Mucosa of descending colon (tissue), 3 donors: ENCODE measurements at places on chromosomes 2 and 18. TPM values are rescaled to one million over a fixed set of nuclear protein-coding genes. Genes with fewer than 3 reads are reported as not detected.

DNA sequence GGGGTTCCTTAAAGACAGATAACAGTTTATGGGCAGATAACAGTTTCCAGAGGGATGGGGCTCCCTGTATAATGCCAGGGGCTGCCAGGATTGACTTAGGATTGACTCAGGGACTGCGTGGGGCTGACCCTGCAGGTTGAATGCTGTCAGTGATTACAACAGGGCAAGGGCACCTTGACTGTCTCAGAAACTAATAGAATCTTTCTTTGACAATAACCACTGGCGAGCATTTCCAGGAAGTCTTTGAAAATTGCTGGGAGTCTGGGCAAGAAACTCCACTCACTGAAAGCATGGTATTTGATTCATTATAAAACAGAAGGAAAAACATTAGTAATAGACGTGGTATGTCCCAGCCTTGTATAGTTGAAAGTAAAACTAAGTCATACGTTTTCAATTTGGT is 101.0 kb downstream of the GPD2 start:
- DNase-seq = no peak

DNA sequence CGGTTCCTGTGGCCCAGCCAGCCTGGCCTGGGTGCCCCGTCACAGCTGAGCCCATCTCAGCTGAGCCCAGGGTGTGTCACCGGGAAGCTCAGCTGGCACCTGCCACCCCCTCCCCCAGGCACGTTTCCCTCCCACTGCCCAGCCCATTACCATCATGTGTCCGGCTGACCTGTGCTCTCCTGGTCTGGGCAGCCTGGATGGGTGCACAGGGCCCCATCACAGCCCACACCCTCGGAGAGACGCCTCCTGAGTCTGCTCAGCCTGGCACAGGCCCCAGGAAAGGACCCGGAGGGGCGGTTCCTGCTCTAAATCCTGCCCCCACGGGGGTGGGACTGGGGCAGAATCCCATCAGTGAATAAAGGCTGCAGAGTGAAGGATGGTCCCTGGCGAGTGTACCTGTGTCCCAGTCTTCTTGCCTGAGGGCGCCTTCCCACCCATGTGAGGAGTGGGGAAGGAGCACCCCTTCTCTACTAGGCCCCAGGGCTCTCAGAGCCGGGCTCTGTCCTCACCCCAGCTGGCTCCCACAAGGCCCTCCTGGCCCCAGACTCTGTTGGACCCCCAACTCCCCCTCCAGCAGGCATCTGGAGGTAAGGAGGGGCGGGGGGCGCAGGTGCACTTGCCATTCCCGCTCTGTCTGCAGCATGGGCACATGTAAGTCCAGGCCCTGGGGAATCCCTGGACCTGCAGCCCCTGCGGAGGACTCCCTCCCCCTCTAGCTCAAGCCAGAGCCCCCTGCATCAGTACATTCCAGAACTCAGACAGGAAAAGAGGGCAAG is 21.2 kb downstream of the GPC1 start:
- DNase-seq = no peak

DNA sequence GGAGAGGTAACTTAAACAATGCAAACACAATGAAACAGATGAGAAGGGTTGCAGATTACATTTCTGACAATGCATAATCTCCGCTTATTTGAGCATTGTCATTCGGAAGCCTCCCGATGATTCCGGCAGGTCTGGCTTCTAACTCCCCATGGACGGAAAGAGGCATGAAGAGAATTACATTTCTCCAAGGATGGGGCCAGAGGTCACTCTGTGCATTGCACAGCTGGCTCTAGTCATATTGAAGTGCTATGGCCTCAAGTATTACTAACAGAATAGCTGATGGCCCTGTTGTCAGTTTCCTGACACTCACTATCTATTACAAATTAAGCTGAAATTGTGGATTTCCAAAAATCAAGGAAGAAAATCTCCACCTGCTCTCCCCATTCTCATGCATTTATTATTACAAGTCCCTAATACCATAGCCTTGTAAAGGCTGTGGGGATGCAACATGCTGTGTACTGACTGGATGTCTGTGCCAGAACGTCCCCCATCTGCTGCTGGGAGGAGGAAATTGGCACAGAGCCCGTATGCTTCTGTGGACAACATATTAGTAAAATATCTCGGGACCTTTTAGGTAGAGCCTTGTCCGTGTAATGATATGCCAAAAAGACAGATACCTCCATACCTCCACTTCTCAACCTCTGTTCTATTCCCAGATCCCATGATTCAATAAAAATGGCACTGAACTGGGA is 168.1 kb downstream of the SETBP1 start:
- DNase-seq = no peak

- no peak for DNase-seq
Observed at GRCh38 chr18:36543030-36543429, 245.5 kb downstream of the FHOD3 start.

GRCh38 chr2:211157211-211157610 is 600.8 kb downstream of the CPS1 start:
- no peak for DNase-seq

GRCh38 chr2:69811591-69811990 is 17.9 kb upstream of the GMCL1 start:
- DNase-seq = no peak

- peak; percentile 50 for DNase-seq
Observed at GRCh38 chr2:196927376-196928225, 1.1 kb upstream of the PGAP1 start.

- DNase-seq = no peak
Observed at GRCh38 chr18:35050028-35050546, 8.9 kb downstream of the MAPRE2 start.

DNA sequence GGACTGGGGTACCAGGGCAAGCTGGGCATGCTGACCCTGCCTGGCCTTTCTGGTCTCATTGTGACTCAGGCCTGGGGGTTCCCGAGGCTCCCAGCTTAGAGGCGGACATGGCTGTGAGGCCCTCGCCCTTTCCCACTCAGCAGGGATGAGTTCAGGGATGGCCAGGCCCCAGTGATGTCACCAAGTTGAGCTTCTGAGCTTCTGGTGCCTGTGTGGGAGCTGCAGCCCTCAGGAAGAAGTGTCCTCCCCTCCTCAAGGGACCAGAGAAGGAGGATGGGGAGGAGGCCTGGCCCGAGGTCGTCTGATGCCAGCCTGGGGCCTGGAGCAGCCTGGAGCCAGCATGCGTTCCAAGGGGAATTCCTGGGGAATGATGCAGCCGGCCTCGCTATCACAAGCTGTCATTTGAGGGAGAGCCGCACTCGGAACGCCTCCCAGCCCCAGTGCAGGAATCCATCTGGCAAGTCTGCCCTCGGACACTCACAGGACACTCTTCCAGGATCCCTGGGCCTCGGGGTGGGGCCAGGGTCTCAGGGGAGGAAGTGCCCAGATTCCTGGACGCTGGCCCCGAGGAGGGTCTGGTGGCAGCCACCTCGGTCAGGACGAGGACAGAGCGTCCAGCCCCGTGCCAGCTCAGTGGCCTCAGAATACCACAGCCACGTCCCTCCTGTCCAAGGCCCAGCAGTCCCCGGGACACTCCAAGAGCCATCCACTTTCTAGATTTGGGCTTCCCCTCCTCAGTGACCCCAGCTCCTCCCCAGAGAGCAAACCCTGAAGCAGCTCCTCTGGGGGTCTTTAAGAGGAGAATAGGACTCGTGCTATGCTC is 61.2 kb upstream of the GPC1 start:
- DNase-seq = no peak

- no peak for DNase-seq
Observed at GRCh38 chr2:151882786-151883445, 54.7 kb upstream of the ARL5A start.

GRCh38 chr2:184945326-184945725 is 347.0 kb downstream of the ZNF804A start:
- no peak for DNase-seq

DNA sequence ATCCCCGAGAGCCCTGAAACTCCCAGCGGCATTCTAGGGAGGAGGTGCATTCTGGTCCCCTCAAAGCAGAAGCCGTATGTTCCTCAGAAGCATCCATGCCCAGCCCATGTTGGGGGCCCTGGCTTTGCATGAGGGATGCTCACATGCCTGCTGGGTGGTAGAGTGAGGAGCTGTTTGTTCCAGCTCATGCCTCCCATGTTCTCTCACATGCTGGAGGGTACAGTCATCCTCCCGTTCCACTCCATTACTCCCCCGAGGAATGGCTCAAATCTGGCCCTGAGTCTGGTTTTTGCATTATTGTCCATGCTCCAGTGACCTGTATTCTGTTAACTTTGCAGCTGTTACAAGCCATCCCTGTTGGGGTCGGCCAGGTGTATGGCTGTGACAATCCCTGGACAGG is 24.1 kb downstream of the SLC14A2 start:
- DNase-seq = no peak

DNA sequence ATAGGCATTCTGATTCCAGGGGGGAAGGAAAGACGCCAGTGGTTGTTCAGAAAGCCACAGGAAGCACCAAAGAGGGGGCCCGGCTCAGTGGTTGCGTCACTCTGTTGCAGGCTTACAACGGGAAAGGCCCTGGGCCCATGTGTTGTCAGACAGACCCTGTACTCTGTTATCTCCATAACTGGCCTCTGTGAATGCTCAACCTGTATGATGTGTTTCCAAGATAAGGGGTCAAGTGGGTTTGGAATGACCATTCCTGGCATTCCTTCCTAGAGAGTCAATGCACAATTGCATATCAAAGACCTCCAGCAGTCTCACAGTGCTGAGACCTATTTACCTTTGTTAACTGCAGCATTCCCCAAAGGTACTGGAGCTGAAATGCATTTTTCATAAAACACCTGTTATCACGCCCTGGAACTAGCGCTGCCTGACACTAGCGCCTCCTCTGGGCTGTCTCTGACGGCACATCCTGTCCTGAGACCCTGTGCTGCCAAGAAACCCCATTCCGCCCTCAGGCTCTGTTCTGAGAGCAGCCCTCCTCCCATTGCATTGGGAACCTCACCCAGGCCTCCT is 13.2 kb upstream of the LRRFIP1 start:
- no peak for DNase-seq

GRCh38 chr2:204112084-204112770 is 175.7 kb downstream of the ICOS start:
- DNase-seq = no peak

GRCh38 chr2:158815658-158816057 is 20.5 kb downstream of the DAPL1 start:
- no peak for DNase-seq

- no peak for DNase-seq
Observed at GRCh38 chr2:78154586-78154985, 632.4 kb upstream of the LRRTM4 start.

DNA sequence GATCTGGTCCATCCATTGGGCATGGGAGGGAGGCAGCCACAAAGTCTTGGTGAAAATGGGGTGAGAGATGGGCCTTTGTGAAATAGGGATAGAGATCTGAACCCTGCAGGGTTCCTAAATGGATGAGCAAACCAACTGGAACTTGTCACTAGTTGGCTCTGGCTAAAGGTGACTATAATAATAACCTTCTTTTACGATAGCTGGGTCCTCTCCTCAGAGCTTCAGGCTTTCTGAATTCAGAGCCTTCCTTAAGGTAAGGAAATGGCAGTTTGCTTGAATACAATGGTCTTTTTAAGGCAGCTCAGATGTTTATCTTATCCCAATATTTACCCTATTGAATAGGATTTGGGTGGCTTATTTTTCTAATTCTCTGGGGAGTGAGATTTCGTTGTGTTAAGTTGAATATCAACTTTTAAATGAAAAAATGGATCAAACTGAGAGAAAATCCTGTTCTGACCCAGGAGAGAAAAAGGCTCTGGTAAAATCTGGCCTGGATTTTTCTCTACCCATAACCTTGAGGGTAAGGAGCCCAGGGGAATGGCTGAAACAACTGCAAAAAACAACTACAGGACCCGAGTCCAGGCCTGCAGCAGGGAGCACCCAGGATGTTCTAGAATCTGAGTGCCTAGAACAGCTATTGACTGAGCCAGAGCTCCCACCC is 61.1 kb upstream of the CXCR4 start:
- no peak for DNase-seq

DNA sequence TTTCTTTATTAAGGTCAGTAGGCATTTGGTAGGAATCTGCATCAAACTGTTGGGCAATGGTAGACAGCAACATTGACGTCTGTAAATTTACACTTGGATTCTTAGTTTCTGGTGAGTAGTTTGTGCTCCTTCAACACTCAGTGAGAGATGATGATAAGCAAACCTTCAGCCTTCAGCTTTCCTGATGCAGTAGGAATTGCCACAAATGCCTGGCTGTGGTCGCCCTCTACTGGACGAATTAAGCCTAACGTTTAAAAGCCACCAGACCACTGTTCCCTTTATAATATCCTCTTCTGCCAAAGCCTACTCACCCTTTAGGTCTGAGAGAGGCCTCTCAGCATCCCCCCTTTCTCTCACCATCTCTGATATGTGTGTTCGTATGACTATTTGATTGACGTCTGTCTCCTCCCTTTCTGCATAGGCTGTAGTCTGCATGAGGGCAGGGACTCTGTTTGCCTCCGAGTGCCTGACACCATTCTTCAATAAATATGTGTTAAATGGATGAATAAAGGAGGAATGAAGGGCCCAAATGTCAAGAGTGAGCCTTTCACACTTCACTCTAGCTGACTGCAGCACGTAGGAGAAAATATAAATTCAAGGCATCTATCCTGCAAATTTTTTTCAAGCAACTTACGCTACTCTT is 47.0 kb upstream of the PLEKHM3 start:
- peak; percentile 57 for DNase-seq

- DNase-seq = no peak
Observed at GRCh38 chr2:52862801-52863200, 904.8 kb upstream of the CHAC2 start.

GRCh38 chr2:190529486-190530247 is 4.9 kb downstream of the NEMP2 start:
- no peak for DNase-seq

The ERBB4 gene
- not detected for total RNA-seq

The PARD6G gene
- total RNA-seq = 2.0 TPM

The RAB12 gene
- total RNA-seq = 20.2 TPM

The DNAJC27 gene
- total RNA-seq = 11.0 TPM

The NEMP2 gene
- 4.1 TPM for total RNA-seq

The EVX2 gene
- total RNA-seq = not detected

The SNTG2 gene
- total RNA-seq = 0.38 TPM

The KLHL14 gene
- 0.10 TPM for total RNA-seq
